ENCODE measurements at places on chromosomes 5 and 9.
A peak's percentile ranks its signal among the peaks of the same experiment; 100 is the strongest.

DNA sequence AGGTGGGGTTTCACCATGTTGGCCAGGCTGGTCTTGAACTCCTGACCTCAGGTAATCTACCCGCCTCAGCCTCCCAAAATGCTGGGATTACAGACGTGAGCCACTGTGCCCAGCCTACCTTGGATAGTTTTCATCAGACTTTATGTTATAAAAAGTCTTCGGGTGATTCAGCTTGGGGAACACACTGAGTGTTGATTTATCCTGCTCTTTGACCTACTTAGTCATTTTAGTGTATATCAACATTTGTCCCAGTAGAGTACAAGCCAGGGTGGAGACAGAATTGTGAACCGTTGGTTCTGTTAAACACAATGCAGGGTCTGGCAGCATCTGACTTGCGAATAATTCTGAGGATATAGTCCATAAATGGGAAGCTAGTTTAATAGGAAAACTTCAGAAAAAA is 39.7 kb downstream of the NFX1 start:
- DNase-seq: no peak

GRCh38 chr9:90793729-90794128 is 7.9 kb upstream of the SYK start:
- no peak for DNase-seq

DNA sequence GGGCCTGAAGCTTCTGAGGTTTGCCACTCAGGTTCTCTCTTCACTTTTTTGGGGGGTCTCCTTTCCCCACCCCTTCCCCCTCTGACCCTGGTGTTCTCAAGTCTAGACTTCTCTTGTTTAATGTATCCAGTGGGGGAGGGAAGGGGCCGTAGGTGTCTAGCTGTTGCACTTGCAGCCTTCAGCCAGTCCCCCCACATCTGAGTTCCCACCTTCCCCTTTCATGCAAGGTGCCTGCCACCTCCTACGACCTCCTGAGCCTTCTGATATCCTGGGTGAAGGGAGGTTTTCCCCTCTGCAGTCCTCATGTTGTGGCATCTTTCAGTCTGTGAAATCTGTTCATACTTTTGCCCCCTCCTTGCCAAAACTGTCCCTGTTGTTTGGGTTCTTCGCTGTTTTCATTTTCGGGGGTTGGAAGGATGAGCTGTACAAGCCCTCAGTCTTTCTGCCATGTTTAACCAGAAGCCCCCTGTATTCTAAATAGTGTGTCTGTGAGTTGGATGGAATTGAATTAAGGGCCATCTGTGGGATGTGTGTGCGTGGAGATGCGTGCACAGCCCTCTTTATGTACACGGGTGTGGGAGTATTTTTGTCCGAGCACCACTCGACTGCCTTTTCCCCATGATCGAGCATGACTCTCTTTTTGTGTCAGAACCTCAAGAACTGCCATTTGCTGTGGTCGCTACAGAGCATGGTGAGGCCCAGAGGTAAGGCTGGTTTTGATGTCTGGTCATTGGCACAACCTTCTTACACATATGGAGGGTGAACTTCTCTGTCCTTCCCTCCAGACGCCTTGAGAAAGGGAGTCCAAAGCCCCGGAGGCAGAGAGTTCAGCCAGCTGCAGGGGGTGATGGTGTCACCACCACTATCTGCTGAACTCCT is 23.6 kb downstream of the PRRC2B start:
- DNase-seq: no peak

- DNase-seq: no peak
Measured at GRCh38 chr9:107219486-107220077, 63.5 kb upstream of the RAD23B start.

DNA sequence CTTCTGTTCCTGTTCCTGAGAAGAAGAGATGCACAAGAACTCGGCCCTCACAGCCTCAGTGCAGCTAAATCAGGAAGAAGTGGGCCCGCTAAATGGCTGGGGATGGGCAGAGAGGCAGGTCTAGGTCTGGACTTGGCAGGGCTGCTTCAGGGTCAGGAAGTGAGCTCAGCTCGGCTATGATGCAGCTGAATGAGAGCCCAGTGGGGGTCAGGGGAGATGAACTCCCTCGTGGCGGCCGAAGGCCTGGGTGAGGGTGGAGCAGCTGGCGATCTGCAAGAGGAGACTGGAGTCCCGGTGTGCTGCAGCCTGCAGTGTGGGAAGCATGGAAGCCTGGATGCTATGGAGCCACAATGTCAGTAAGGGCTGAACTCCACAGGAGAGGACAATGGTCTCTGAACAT is 466.2 kb downstream of the SPOCK1 start:
- DNase-seq: no peak

DNA sequence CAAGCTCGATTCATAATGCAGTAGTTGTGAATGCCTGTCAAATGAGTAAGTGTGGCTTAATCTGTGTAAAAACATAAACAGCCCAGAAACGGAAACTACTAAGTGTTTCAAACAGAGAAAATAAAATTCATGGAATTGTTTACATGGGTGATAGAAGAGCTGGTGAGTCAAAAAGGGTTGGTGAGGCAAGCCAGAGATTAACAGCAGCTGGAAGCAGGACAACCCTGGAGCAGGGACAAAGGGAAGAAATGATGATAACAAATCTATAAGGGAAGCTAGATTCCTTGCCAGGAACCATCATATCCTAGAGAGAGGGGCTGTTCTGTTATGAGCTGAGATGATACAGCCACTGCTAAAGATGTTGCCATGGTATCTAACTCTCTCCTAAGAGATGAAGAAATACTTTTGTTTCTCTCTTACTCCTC is 18.0 kb upstream of the PRR16 start:
- DNase-seq: no peak

DNA sequence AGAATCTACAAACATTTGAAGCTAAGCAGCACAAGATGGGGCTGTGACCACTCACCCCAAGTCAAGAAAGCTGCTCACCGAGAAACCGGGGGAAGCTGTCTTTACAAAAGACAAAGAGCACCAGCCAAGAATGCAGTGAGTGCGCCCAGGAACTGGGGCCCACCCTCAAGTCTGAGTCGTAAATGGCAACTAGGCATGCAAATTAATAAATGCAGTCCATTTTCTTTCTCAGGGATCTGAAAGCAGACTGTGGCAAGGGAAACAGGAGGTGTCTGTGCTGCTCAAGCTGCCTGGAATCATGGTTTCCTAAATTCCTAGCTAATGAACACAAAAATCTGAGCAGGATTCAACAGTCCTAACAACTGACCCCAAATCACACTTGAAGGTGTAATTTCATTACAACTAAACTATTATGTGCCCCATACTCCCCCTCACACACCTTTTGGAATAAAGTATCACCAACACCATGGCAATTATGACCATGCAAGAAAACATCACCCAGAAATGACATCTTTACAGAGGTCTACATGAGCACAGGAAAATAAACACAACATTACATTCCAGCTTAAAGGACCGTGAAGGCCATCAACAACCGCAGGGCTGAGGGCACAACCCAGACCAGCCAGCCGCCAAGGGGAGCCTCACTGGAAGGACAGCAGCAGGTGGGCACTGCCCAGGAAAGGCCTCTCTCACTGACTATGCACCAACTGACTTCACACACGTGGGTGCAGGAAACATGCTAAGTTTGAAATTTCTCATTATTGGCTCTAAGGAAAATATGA is 17.6 kb downstream of the NSUN2 start:
- no peak for DNase-seq

DNA sequence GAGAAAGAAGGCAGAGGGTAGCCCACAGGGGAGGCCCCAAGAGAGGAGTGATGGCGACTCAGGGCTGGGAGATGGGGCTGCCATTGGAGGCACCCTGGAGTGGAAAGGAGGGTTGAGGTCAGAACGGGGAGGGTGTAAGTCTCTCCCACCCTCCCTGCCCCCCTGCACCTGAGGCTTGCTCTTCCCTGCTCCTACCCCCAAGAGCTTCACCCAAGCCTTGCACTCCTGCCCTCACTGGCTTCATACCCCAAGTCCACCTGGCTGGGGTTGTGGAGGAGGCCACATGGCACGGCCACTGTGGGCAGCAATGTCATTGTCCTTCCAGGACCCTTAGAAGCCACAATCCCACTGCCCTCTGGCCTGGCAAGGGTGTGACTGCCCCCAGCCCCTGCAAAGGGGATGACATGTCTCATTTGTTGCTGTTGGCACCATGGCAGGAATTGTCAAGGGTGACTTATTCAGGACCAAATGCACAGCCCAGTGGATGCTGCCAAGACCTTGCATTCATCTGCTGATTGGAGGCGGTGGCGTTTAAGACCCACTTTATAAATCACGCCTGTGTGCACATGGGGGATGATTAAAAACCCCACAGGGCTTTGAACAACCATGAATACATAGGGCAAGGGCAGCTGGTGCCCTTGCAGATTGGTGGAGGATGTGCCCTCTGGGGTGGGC is 47.6 kb upstream of the RNU6ATAC start:
- no peak for DNase-seq

DNA sequence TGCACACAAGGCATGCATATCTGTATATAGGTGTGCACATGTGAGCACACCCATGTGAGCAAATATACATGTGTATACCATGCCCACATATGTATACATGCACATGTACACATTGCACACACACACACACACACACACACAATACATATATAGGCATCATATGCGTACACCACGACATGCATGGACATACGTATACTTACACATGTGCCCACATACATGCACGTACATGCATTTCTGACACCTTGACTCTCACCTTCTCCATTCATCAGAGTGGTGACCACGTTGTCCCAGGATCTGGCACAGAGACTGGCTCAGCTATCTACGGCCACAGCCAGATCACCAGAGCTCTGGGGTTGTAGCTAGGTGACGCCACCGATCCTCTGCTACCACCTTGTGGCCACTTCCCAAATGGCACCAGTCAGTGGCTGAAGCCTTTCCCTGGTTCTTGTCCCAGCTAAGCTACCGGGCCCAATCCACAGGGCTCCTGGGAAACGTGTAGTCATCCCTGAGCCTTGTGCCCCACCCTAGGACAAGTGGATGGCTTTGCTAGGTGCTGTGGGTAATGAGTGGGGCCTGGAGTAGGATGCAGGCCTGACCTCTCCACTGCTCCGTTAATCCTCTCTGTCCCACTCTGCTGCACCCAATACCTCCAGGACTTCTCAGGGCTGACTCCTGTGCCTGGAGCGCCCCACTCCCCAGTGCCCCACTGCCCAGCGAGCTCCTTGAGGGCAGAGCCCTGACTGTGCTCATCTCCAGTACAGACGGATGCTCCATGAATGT is 194.4 kb downstream of the RGS3 start:
- DNase-seq: peak; percentile 90

DNA sequence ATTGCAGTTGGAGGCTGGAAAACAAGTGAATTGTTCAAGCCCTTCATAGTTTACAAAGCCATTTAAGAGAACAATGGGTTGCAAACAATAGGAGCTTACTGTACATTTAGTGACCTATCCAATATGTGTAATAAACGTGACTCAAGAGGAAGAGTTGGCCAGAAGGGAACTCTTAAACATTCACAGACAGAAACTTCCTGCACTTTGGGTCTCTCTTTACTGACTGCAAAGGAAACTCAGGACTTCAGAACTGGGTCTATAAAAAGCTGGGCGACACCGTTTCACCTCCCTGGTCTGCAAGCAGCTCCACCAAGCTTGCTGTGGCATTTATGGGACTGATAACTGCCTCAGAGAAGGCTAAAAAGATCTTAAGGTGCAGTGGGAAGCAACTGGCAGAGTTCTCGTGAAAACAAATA is 48.7 kb upstream of the SPATA31D4 start:
- DNase-seq: no peak

DNA sequence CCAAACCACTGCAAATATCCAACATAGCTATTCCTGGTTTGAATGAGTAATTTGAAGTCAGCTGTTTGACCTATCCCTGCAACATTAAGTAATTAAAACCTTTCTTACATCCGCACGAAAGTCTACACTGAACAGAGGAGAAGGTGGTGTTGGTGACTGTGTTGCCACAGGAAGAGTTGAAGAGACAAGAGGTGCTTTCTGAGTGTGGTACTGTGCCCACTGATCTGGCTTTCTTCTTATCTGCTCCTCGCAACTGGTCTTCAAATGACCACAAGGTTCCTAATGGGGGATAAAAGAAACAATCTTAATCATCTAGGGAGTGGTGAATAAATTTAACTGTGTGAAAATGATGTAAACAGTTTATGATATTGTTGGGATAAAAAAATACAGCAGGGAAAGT is 29.4 kb upstream of the PDCL start:
- no peak for DNase-seq

DNA sequence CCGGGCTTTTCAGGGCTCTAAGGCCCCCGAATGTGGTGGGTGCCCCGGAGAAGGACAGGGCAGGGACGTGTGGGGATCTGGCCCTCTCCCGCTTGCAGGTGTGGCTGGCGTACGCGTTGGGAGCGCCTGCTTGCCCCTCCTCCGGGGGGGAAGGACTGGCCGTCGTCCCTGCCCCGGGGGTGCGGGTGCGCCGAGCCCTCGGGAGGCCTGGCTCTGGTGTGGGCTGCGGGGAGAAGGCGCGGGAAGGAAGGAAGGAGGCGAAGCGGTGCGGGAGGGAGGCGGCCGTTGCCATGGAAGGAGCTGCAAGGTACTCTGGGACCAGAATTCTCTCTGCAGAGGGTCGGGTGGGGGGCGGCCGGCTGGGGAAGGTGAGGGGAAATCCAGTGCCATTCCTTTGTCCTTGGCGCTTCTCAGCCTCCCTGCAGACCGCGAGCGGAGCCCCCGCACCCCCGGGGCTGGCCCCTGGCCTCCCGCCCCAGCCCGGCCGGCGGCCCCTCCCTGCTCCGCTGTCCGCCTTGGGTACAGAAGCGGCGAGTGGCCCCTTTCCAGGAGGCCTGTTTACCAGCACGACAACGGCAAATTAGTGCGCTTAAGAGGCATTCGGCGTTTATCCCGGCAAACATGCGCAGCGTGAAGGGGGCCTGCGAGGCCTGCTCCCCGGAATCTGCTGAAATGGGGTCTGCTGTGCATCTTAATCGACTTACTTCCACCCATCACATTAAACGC is 67.1 kb upstream of the UNC5A start:
- peak; percentile 32 for DNase-seq

DNA sequence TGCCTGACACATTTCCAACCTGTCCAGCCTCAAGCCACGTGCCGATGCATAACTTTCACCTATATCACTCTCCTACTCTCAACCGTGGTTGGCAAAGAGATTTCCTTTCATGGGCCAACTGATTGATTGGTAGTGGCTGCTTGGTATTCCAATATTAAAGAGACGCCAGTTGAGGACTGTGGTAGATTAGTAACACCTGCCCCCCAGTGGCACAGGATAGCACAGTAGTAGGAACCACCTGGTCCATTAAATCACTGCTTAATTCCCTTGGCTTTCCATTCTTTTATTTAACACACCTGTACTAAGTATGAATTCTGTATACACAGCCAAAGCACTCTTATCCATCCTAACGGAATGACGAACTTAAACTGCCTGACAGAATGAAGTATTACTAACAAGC is 19.1 kb upstream of the FOXB2 start:
- no peak for DNase-seq

- DNase-seq: no peak
Measured at GRCh38 chr9:22307013-22307711, 139.5 kb upstream of the DMRTA1 start.

Data from activated T-cell treated with anti-CD3 and anti-CD28 coated beads, Interleukin-2, amount 50 U/mL, for 24 hours (primary cell).